ENCODE measurements at places on chromosomes 5 and 9. TPM values are rescaled to one million over a fixed set of nuclear protein-coding genes. Genes with fewer than 3 reads are reported as not detected.

DNA sequence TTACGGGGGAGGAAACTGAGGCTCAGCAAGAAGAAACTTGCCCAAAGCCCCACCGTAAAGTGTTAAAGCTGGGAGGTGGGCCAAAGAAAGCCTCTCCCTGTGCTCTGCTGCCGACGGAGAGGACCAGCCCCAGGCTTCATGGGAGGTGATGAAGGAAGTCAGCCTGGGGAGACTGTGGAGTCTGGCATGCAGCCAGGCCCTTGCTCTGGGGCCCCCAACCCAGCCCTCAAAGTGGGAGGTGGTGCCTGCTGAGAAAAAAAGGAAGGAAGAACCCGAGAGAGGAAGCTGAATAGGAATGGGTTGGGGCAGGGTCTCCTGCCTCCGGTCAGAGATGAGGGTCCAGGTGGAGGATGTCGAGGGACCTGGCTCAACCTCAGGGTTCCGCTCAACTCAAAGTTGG, 3.8 kb downstream of the RNF44 start:
- ATAC-seq, result no peak

GRCh38 chr9:104362912-104363472, 141.1 kb upstream of the OR13F1 start:
- no peak for ATAC-seq

The LRRC8A gene
- total RNA-seq, result 19.3 TPM

The TMOD1 gene
- total RNA-seq, result 2.5 TPM

The LHFPL2 gene
- 0.05 TPM for total RNA-seq

The ARSB gene
- total RNA-seq, result 21.9 TPM

The RALGPS1 gene
- 2.3 TPM for total RNA-seq

The EPB41L4B gene
- total RNA-seq, result 0.06 TPM

The PCDHB10 gene
- not detected for total RNA-seq

Measured in activated T-helper 17 cell treated with anti-CD3 and anti-CD28 coated beads, Interleukin-2, amount 50 U/mL, for 72 hours (primary cell).